GM23248 (cell line): ENCODE measurements at places on chromosomes 4 and X. TPM values are rescaled to one million over a fixed set of nuclear protein-coding genes. Genes with fewer than 3 reads are reported as not detected.

GRCh38 chr4:101153653-101154052 is 193.7 kb downstream of the PPP3CA start:
- H3K27ac ChIP-seq: no peak overlapping the region
- DNase-seq: no peak
- no peak overlapping the region for H3K4me3 ChIP-seq

Gene MAGEC3
- polyA plus RNA-seq: not detected in 2 replicates

Gene SATL1
- not detected in 2 replicates for polyA plus RNA-seq

- no peaks in the 10 kb centered on the region for H3K36me3 ChIP-seq
- no peaks in the 10 kb centered on the region for H3K27me3 ChIP-seq
- no peak overlapping the region for H3K4me3 ChIP-seq
- no peaks in the 10 kb centered on the region for H3K4me1 ChIP-seq
- H3K27ac ChIP-seq: no peak overlapping the region
- DNase-seq: no peak
Observed at GRCh38 chrX:25207803-25208475, 192.2 kb upstream of the ARX start.

Gene PCDH18
- polyA plus RNA-seq: 114 and 119 TPM in 2 replicates
